ENCODE measurements at places on chromosomes 6 and 20. TPM values are rescaled to one million over a fixed set of nuclear protein-coding genes. Genes with fewer than 3 reads are reported as not detected.

Gene FKBP1C
- 0.57 TPM for total RNA-seq

Gene GJA10
- total RNA-seq = not detected

Gene PHACTR2
- total RNA-seq = 48.2 TPM

Gene PRSS35
- total RNA-seq = 9.7 TPM

Gene RPS21
- 1,346 TPM for total RNA-seq

Gene PRSS16
- total RNA-seq = 0.28 TPM
